ENCODE measurements at places on chromosomes 16 and 17.

DNA sequence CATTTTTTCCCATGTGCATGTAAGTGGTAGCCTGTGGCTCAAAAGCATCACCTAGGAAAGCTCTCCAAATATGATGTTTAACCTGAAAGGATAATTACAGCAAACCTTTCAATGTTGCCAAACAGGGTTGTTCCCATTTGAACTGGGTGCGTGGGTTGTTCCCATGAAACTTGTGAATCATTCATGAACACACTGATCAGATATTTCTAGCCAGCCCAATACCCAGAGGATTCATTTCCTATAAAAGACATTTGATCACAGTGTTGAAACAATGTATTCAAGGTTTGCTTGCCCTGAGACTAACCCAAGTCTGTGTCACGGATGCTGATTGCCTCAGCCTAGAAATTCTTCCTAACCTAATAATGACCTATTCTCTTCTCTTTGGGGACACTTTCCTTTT lies 12.9 kb downstream of the KRT39 start:
- no peak for DNase-seq

DNA sequence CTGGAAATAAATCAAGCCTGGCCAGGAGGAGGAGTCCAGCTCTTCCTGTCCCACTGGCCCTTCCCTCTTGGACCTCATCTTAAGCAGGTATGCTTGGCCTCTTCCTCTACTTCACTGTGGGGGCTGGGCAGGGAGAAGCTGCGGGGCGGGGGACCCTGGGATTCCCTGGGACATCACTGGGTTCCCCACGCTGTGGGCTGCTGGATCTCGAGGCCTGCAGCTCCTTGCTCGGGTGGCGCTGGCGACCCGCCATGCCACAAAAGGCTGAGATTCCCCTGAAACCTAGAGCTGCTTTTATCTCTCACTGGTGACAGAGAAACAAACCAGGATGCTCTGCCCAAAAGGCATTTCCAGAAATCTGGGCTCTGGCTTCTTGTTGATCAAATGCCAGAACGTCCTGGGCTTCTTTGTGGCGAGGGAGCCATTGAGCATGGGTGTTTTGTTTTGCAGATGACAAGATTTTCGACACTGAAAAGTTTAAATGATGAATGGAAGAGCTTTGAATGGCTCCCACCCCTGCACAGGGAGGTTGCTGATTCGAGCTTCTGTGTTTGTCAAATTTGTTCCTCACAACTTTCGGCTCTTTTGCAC lies 8.6 kb upstream of the PGS1 start:
- DNase-seq = no peak

GRCh38 chr17:76121932-76122430 lies 18.4 kb upstream of the EXOC7 start:
- no peak for DNase-seq

DNA sequence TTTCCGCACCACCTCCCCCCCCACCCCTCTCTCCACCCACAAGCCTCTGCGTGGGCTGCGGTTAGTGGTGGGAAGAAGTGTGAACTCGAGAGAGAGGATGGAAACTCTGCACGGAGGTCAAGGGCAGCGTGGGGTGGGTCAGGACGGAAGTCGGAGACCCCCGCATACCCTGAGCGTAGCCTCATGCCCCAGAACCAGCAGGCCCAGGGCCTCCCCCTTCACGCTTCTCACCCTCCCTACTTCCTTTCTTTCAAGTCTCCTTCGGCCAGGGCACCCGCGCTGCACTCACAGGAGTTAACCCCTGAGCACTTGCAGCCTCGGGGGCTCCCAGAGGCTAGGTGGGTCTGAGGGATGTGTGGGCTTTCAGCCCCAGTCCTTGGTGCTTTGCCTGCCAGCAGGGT lies 9.2 kb downstream of the TBKBP1 start:
- DNase-seq = no peak

DNA sequence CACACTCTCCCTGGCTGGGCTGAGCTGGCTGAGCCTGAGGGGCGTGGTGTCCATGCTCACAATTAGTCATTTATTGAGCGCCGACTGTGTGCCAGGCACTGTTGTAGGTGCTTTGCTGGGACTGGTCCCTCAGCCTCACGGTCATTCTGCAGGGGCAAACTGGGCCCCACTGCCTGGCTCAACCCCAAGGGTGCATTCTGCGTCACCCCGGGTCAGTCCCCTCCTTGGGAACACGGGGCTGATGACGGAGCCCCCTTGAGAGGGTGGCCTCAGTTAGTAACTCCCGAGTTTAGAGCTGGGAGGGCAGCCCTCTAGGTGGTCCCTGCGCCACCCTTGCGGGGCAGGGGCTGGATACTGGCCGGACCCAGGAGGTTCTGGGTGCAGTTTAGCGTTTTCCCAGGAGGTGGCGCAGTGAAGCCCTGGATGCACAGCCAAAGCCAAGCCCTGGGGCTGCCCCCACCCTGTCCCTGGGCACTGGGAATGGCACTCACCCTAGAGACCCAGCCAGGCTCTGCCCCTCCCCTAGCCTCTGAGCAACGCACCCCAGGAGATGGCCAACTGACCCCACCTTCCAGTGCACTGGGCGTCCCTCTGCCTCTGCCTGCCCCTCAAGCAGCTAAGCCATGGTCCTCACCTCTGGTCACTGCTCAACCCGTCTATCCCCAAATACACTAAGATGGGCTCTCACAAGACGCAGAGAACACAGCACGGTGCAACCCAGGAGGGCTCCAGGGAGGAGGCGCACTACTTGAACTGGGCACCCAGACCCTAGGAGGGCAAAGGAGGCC lies 243.2 kb upstream of the GSE1 start:
- peak; percentile 61 for DNase-seq

GRCh38 chr17:71438631-71439146 lies 682.1 kb upstream of the SOX9 start:
- DNase-seq = peak; percentile 29

DNA sequence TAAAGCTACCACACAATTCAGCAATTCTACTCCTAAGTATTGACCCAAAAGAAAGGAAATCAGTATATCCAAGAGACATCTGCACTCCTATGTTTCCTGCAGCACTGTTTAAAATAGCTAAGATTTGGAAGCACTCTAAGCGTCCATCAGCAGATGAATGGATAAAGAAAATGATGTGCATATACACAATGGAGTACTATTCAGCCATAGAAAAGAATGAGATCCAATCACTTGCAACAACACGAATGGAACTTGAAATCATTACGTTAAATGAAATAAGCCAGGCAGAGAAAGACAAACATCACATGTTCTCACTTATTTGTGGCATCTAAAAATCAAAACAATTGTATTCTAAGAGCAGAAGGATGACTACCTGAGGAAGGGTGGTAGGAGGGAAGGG lies 1.5 kb downstream of the SLFN11 start:
- no peak for DNase-seq

DNA sequence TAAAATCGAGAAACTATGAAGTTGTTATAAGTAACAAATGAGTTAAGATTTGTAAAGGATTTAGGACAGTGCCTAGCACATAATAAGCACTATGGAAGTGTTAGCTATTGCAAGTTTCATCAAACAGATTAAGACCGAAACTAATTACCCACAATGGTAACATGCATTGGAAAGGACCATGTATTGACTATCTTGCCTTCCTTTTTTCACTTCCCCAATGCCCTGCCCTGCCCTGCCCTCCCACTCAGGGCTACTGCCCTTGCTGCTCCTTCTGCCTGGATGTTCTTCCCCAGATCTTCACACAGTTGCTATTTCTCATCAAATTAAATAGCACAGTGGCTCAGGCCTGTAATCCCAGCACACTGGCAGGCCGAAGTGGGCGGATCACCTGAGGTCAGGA lies 202.1 kb upstream of the PSMD7 start:
- DNase-seq = no peak

GRCh38 chr17:42097691-42098631 lies at the start of gene ZNF385C:
Gene ZNF385C (minus strand): TSS chr17:42098473. CDS start chr17:42063056, 35,417 bp downstream.
- no peak for DNase-seq

DNA sequence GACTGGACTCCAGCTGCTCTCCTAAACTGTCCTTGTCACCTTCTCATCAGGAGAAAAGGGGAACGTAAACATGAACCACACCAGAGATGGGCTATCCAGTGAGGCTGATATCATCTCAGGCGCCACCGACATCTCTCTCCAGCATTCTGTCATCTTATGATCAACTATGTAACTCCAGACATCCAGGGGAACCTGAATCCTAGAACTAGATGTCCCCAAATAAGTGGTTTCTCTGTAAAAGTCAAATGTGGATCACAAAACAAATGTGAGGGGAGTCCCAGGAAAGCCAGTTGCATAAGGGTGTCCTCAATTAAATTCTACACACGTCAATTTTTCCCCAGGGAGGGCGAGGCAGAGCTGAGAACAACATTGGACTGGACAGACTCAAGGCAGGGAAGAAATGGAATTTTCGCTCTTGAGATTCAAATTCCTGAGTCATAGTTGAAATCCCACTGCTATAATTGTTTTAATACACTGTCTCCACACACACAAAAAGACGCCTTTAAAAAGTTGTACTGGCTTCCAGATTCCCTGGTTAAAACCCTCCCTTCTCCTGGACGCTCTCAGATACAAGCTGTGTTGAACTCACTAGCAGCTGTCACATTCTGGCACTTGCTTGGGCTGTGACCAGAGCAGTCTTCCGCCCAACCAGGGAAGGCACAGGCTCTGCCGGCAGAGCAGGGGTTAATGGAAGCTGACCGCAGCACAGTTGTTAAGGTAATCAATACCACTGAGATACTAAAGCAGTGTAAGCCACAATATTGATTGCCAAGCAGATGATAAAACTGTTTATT lies 62.6 kb downstream of the ZFHX3 start:
- peak; percentile 48 for DNase-seq

DNA sequence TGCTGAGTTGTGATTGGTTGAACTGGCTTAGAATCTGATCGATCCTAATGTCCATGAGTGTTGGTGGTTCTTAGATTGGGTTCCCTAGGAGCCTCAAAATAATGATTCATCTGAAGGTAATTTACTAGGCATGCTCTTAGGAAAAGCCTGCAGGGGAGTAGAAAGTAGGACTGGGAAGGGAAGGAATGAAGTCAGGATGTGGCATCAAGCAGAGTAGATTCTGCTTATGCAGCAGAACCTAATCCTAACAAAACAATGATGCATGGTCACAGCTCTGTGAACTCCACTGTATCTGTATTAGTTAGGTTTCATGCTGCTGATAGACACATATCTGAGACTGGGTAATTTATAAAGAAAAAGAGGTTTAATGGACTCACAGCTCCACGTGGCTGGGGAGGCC lies 132.5 kb downstream of the HS3ST2 start:
- DNase-seq = no peak

- DNase-seq = no peak
Measured at GRCh38 chr16:1271380-1271723, 15.5 kb downstream of the TPSD1 start.

GRCh38 chr16:85393674-85394451 lies 219.3 kb upstream of the GSE1 start:
- peak; percentile 71 for DNase-seq

GRCh38 chr16:10878328-10878643 lies 1.3 kb downstream of the CIITA start:
- DNase-seq = no peak

DNA sequence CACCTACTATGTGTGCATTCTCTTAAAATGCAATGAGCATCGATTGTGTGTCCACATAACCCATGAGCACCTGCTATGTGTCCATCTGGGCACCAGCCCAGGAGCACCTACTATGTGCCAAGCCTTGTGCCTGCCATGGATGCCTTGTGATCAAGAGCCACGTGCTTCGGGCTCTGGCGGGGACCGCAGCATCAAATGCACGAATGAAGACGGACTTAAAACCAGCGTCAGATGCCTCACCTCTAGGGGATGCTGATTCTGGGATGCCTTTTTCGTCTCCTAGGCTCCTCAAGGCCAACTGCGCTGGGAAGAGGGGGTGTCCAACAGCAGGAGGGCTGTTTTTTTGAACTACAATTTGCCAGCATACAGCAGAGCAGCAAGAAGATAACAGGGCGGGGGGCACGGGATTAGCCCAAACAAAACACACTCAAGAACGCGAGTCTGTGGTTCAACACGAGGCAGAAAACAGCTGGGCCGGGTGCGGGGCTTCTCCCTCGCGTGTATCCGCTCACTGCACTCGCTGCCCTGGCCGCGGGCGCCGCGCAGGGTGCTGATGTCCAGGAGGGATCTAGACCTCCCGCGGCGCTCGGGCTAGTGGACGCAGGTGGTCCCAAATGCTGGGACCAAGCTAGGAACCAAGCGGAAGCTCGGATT lies 1.2 kb upstream of the GLIS2 start:
- DNase-seq = peak; percentile 77

DNA sequence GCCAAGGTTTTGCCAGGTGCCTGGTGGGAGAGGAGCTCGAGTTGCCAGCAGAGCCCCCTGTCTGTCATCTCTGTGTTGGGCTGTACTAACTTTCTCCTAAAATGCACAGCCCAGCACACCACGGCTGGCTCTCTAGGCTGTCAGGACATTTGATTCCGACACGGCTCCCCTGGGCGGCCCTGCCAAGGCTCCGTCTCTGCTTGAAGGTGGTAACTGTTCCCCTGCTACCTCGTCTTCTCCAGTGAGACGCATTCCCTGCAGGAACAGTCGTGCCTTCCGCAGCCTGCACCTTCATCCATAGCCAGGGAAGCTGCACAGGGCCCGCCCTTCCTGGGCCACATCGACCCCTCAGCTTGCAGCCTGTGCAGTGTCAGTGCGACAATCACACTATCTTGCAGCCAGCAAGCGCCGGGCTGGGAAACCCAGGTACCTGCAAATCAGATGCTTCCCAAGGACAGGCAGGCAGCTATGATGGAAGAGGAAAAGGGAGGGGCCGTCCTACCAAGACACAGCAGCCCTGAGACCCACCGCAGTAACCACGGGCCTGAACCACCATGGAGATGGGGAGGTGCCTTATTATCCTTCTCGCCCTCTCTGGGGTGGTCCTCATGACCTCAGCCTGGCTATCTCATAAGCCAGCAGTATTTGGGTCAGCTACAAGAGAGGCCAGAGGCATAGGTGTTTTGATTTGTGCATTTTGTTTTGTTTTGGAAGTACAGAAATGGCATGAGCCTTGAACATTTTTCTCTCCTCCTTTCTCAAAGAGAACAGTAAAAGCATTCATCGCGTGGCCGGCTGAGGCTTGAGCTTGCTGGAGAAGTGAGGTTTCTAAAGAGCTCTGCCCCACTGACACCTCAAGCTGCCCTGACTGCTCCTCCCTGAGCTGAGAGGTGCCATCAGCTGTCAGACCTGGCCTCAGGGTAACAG lies 361.7 kb upstream of the TNRC6C start:
- peak; percentile 41 for DNase-seq

DNA sequence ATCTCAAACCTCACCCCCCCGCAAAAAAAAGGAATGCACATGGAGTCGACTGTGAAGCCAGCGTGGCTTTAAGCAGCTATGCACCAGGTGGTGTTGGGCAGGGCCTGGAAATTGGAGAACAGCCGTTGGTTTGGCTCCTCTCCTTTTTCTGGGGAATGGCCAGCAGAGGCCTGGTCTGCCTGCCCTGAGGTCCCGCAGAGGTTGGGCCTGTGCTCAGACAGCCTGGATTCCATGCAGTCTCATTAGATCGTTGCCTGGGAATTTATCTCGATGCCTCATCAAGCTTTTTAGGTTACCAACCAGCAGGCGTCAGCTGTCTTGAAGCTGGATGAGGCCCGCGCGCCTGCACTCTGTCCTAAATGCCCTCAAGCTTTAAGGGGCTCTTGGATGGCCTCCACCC lies 9.8 kb downstream of the SLC12A3 start:
- DNase-seq = peak; percentile 94
